ENCODE measurements at places on chromosomes 1 and 21.

DNA sequence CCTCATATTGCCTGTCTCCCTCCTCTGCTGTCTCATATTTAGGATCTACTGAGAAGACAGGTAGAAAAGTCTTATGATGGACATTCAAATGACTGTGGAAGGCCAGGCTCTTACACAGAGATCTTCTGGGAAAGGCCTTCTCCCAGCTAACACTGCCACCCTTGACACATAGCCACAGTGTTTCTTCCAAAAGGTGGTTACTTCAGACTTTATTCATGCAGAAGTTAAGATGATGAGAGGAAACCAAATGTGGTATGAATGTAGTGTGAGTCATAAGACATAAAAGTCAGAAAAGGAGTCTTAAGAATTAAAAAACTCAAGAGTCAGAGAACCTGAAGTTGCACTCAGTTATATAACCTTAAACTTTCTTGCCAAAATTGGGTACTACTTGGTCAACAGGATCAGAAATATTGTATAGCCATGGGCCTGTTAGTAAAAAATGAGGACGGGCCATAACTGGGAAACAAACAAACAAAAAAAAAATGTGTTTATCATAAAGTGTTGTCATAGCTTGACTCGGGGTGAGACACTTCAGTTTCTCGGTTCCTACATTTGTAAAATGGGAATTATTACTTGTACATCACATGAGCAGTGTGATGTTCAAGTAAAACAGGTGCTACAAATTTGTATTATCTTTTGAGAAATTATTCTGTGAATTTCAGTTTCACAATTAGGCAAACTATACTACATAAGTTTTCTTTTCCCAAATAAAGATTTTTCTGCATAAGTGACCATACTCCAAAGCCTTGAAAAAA, 1.2 kb upstream of the DENND1B start:
- peak; percentile 73 for DNase-seq

- no peak for DNase-seq
Observed at GRCh38 chr1:21126324-21126723, 50.4 kb downstream of the EIF4G3 start.

DNA sequence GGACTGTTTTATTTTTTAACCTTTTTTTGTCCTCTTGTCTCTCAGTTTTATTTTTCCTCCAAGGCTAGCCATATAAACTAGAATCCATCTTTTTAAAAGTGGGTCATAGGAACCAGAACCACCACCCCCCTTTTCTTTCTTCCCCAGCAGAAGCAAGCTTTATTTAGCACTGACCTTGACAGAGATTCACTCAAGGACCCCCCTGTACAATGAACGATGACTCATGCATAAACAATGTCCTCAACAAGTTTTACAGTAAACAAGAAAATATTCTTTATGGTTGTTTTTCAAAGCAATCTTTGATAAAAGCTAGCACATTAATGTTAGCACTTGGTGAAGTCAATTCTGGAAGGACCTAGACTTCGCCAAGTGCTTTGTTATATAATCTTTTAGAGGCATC, 14.1 kb downstream of the PKN2 start:
- DNase-seq: no peak

DNA sequence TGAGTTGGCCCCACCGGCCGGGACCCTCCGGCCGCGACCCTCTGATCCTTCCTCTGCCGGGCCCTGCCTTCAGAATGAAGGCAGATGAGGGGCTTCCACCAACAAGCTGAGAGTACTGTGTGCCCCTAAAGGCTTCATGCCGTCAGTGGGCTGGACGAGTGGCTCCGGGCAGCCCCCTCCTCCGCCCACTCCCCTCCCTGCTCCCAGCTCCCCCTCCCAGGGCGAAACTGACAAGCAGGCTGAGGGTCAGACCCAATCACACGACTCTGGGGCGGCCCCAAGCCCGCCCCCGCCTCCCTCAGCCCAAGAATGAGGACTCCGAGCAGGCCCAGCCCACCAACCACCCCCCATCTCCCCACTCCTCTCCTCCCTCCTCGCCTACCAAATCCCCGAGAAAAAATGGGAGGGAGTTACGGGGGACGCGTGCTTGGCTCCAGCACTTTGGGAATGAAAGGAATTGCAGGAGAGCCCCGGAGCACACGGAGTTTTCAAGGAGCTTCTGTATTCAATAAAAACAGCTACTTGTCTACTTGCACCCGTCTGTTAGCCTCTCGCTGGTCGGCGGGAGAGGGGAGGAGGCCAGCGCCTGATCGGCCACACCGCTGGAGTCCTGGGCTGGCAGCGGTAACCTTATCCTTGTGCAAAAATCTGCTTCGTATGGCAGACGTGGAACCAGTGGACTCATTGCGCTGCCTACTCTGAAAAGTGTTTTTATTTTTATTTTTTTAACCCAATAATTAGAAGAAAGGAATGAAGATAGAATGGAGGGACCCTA, at the start of gene COL11A1:
TSS of gene COL11A1 (minus strand) at position 147 of the 775 bp plus-strand sequence. CDS start 344 bp downstream, outside the sequence.
- DNase-seq: no peak

DNA sequence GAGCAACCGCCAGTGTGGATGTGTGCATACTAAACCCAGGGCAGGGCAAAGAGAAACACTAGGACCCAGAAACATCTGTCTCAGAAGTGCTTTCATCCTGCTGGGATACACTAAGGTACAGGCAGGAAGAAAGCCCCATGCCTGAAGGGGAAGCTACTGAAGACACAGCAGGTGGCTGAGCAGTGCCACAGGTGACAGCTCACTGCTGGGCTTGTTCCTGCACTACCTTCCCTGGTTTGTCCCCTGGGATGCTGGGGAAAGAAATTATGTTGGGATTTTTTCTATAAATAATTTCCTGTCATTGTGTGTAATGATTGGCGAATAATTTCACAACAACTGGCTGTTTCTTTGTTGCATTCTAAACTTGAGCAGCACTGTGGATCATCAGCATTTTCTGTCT, 245.3 kb upstream of the RAB4A start:
- no peak for DNase-seq

DNA sequence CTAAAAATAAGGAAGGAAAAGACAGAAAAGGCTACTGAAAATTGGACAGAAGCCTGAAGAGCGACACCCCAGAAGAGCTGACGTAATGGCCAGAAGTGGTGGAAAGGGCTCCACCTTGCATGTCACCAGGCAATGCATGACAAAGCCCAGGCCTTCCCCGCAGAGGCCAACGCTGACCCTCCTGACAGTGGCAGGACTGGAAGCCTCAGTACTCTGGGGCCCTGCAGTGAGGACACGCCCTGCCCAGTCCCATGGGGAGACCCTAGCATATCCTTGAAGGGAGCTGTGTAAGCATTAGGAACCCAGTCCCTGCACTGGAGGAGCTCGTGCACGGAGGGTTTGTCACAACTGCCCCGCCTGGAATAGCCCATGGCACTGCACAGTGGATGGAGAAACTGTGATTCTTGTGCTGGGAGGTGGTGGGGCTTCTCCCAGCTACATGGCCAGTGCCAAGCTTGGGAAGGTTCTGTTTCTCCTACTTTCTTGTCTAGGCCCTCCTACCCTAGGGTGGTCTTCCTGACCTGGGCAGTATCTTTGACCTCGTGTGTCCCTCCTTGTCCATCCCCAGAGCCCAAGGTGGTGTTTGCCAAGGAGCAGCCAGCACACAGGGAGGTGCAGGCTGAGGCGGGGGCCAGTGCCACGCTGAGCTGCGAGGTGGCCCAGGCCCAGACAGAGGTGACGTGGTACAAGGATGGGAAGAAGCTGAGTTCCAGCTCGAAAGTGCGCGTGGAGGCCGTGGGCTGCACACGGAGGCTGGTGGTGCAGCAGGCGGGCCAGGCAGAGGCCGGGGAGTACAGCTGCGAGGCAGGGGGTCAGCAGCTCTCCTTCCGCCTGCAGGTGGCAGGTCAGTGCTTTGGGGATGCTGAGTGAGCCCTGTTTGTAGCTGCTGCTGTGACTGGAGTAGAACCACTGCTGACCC, 60.4 kb downstream of the OBSCN start:
- no peak for DNase-seq

DNA sequence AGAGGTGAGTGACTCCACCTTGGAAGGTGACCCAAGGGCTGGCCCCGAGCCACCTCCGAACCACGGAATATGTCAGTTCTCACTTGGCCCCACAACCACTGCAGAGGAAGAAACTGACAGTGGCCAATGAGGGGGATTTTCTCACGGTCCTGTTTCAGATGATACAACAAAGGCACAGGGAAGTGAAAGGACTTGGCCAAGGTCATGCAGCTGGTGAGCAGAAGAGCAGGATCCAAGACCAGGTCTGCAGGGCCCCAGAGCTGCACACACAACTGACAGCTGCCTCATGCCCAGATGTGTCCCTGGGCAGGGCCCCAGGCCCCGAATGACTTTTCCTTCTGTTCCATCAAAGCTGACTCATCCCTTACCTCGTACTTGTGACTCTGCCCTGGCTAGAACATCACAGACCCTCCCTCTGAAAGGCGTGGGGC, 25.8 kb upstream of the EVA1B start:
- DNase-seq: no peak

GRCh38 chr1:227905573-227906487, 41.9 kb downstream of the WNT9A start:
- DNase-seq: no peak

DNA sequence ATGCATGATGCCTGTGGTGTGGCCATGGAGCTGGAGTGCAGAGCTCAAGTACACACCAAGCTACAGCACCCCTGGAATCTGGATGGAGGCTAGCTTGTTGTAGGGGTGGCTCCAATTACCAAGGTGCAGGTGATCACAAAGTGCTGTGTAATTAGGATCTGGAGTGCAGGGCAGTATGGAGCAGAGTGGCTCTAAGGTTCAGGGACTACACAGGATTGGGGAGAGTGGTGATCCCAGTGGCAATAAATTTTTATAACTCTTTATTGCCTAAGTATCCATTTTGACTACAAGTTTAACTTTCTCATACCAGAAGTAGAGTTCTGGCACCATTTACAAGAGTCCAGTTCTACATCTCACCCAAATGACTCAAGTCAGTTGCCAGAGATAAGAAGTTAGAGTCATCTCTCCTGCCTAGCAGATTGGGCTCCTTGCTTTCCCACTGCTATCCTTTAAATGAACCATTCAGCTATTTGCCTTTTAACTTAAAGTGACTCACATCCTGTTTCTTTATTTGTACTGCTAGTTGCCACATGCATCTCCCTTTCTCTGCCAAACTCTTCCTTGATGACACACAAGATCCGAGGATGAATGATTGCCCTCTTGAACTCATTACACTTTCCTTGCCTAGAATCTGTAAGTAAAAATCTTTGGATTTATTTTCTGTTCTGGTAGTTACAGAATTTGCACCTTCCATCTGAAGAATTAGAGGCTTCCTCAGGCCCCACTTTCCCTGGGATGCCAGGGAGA, 427.2 kb downstream of the KCNT2 start:
- no peak for DNase-seq

DNA sequence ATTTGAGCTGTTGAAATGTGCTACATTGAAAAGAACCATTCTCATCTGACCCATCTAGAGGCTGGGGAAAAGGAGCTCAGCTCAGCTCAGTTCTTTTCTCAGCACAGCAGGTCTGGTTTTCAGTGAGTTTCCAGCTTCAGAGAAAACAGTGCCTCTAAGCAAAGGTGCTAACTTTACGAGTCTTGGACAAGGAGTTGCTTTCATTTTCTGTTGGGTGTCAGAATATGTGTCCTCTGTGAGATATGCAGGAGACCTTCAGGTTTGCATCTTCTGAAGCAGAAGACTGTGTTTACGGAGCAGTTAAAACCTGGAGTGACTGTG, 321.3 kb upstream of the USP24 start:
- no peak for DNase-seq

DNA sequence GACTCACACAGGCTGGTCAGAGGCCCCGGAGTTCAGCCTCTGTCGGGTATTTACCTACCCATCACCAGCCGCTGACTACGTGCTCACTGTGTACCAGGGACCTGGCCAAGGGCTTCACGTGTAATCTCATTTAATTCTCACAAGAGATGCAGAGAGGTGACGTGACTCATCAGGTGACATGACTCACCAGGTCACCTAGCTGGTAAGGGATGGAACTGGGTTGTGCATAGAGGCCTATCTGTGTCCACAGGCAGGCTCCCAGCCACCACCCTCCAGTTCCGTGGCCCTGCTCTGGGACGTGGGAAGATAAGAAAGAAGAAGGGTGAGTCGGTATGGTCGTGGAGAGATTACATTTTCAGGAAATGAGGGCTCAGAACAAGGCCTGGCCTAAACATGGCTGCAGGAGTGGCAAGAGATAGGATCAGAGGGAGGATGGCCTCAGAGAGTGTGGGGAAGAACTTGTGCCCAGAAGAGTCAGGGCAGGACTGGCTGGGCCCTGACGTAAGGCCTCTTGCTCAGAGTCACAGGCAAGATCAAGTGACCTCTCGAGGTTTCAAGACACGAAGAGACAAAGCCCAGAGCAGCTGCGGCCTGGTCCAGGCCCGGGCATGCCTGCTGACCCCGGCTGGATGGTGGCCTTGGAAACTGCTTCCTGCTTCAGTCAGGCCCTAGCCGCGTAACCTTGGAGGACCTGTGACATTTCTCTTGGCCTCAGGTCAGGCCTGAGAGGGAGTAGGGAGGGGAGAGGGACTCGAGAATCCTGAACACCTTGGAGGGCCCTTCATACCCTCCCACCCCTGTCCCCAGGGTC, 52.7 kb upstream of the WASF2 start:
- no peak for DNase-seq

DNA sequence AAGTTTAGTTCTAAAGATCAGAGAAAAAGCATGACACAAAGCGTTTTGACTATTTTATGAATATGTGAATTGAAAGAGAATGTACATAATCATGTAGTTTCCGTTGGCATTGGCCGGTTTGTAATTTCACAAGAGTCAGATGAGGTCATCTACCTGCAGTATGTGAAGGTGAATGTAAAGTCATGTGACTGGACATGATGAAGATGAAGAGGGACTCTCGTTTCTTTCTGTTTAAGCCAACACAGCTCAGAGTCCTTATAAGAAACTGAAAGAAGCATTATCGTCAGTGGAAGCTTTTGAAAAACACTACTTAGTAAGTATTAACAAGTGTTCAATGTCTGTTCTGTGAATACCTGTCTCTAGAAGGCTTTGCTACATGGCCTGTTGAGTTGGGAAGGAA, 30.9 kb upstream of the PWP2 start:
- DNase-seq: no peak

- DNase-seq: no peak
Observed at GRCh38 chr1:118294875-118295642, 110.0 kb upstream of the SPAG17 start.

GRCh38 chr1:85320371-85321131, 44.1 kb upstream of the BCL10 start:
- no peak for DNase-seq

Data from hematopoietic multipotent progenitor cell (in vitro differentiated cells).